Stimulated activated CD4-positive, alpha-beta T cell treated with anti-CD3 and anti-CD28 coated beads, Interleukin-4, amount 100 ng/mL, for 24 hours (primary cell): ENCODE measurements at places on chromosomes 3 and 15.

DNA sequence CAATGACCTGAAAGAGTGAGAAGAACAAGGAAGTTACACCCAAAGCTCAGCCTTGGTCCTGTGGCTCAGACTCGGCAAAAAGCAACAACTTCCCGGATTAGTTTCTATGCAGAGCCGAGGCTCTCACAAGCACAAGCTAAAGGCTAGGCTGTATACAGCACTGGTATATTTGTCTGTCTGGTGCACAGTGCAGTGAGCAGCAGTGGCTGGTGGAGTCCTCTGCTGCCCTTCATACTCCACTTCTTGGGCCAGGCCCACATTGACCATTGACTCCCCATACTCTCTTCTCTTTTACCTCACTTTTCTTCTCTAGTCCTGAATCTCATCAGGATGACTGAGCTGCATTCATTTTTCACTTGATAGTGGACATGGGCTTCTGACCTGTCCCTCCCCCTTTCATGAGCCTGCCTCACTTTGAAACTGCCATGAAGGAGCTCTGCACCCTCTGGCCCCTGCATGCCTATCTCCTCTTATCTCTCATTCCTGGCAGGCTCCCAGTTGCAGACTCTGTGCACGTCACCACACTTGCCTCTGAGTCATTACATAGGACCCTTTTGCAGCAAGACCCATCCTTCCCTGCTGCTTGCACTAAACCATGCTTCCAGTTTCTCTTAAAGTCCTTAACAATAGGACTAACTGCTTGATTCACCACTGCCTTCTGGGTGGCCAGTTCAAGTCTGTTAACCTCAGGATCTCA is 379.3 kb downstream of the NTRK3 start:
- DNase-seq = no peak

DNA sequence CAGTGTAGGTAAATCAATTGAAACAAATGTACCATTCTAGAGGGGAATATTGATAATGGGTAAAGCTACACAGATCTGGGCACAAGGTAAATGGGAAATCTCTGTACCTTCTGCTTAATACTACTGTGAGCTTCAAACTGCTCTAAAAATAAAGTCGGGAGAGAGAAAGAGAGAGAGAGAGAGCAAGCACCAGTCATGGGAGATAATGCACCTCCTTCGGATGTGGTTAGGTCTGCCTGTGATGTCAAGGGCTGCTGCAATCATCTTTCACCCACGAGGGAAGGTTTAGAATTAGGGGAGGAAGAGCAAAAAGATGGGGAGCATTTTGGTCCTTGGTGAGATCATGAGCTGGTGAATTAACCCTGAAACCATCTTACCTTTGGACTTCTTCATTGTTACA is 219.1 kb downstream of the ZNF385D start:
- no peak for DNase-seq

GRCh38 chr15:99106417-99107220 is 1.7 kb downstream of the SYNM start:
- DNase-seq = no peak

DNA sequence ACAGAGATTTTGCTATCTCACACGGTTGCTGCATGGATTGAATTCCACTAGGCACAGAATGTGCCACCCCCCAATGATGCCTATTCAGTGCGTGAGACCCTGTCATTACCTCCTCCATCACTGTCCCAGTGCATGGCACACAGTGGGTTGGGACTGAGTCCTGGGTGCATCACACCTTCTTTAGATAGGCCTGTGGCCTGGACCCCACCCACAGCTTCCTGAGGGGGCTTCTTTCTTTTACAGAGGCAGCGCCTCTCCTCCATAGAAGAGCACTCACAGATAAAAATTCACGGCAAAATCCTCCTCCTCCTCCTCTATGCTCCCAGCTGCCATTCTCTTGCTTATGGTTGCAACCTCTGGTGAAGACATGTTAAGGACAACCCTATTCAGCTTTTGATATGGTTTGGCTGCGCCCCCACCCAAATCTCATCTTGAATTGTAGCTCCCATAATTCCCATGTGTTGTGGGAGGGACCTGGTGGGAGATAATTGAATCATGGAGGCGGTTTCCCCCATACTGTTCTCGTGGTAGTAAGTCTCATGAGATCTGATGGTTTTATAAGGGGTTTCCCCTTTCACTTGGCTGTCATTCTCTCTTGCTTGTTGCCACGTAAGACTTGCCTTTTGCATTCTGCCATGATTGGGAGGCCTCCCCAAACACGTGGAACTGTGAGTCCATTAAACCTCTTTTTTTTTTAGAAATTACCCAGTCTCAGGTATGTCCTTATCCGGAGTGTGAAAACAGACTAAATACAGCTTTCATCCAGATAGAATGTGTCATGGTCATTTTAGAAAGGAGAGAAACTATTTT is 147.6 kb downstream of the KLF13 start:
- DNase-seq = peak; percentile 40

DNA sequence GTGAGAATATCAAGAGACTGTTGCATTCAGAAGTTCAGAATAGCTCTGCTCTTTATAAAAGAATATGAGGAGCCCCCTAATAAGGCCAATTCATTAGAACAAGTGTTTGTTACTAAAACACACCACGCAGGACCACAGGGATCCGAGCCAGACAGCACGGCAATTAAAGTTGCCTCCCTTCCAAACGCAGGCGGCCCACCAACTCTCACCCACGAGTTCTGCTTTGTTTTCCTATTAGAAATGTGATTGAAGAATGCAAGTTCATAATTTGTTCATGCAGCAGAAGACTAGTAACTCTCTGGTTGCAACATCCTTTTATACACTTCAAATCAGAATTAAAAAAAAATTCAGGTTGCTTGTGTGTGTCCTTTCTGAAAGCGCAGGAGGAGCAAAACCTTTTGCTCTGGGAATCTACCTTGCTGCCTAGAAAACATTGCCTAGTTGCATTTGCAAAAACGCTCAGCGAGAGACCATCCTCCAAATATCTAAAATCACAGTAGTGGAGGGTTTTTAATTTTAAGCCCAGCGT is 1044.1 kb upstream of the NR2F2 start:
- DNase-seq = no peak

DNA sequence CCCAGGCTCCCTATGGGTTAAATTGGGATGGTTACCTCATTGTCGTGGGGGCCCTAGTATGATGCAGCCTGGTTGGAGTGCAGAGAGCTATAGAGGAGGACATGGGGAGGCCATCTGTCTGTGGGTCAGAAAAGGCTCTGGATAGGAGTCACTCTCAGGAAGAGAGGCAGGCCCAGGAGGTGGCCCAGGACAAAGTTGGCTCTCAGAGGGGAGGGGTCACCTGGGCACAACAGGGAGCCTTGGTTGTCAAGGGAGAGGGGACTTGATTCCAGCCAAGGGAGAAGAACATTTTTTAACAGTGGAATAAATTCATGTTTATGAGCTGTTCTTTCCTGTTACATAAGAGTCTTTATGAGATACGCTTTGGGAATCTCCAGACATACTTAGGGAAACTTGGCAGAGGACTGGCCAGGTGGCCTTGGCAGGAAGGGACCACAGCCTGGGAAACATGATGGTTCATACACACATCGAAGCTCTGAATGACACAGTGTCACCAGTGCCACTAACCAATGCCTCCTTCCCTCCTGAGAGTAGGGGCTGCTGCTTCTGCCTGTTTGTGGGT is 27.5 kb upstream of the LCTL start:
- no peak for DNase-seq
